ENCODE measurements at places on chromosomes 11 and 22.
A peak's percentile ranks its signal among the peaks of the same experiment; 100 is the strongest.

GRCh38 chr11:42315846-42316245 is 856.4 kb upstream of the LRRC4C start:
- no peak for DNase-seq

DNA sequence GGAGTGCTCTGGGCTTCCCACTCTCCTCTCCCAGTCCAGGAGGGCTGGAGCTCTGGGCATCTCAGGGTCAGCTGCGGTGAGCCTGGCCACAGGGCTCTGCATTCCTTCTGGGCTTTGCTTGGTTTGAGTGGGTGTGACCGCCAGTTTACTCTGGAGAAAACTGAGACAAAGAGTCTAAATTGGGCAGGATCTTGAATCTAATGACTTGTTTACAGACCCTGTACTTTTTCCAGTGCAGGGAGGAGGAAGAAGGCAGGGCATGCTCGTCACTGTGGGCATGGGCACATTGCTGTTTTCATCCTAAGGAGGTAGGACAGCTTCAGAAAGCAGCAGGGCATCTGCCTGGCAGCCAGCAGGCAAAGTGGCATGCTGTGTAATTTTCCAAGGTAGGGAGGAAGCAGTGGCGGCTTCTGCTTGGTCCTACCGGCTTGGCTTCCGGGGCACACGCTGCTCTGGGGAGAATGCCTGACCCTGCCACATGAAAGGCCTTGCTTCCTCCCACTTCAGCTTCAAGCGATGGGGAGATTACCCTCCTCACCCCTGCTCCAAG is 22.9 kb downstream of the FLI1 start:
- DNase-seq = no peak

DNA sequence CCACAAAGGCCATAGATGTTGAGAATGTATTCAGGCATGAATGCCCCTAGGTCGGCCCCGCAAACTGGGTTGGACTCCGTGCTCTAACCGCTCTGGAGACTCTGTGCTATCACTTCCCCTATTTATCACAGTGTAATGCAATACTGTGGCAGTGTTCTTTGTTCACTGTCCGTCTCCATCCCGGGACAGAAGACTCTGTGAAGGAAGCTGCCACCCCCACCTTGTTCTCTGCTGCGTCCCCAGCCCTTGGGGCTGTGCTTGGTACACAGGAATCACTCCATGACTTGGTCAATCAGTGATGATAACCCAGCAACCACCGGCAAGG is 57.6 kb downstream of the TSPAN18 start:
- DNase-seq = no peak

DNA sequence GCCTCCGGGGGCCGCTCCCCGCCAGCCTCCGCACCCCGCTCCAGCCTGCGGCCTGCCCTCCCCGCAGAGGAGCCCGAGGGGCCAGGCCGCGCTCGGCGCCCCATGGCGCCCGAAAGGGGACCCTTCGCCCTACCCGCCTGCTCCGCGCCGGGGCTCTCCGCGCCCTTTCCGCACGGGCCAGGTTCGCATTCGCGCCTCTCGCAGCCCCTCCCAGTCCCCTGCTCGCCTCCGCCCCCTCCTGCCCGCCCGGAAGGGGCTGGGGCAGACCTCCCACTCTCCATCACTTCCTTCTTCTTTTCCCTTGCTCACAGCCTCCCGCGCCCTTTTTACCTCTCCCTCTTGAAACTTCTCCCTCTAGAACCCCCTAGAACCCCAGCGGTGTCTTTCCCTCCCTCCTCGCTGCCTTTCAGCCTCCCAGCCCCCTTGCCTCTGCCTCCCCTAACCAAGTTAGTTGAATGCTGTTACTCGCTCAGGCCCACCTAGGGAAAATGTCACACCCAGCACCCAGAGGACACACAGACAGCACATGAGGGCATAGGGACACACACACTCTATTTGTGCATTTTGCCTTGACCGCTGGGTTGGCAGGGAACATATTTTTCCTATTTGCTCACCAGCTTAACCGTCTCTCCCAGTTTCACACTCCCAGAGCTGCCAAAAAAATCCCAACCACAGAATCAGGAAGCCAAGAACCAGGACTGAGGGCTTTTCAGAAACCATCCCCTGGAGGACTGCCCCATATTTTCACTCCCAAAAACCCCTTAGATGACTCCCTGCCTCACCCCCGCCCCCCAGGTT is at the start of gene SLC43A3:
TSS of gene SLC43A3 (minus strand) at position 193 of the 798 bp plus-strand sequence. CDS start 949 bp downstream, outside the sequence.
- DNase-seq = peak; percentile 26

GRCh38 chr11:62556875-62557631 is 10.4 kb upstream of the AHNAK start:
- no peak for DNase-seq

- no peak for DNase-seq
Observed at GRCh38 chr11:3022300-3022967, 30.3 kb upstream of the NAP1L4 start.
